ENCODE measurements at places on chromosomes 4 and X. TPM values are rescaled to one million over a fixed set of nuclear protein-coding genes. Genes with fewer than 3 reads are reported as not detected.
A peak's percentile ranks its signal among the peaks of the same experiment; 100 is the strongest.

- peak; percentile 14 for DNase-seq
Measured at GRCh38 chr4:77777135-77777807, 41.9 kb downstream of the CNOT6L start.

DNA sequence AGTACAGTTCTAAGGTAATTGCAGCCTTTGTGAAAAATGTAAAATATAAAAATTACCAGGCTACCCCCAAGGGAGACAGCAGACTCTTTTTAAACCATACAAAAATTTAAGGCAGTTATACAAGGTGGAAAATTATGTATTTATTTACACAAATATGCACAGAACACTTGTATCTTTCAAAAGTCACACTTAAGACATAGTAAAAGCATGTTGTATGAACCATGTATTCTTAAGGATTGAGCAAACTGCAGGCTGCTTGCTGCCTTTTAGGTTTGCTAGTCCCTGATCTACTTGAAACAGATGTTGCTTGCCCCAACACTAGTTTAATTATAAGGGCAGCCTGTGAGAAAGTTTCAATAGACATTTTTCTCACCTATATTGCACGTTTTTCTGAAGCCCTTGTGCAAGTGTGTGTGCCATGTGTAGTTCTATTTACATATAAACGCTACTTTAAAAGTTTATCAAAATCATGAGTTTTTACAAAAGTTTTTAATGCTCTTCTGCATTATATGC lies 72.8 kb downstream of the PRSS12 start:
- DNase-seq: no peak

CCDC158 gene
- total RNA-seq: not detected

CTAG1B gene
- total RNA-seq: not detected

DNA sequence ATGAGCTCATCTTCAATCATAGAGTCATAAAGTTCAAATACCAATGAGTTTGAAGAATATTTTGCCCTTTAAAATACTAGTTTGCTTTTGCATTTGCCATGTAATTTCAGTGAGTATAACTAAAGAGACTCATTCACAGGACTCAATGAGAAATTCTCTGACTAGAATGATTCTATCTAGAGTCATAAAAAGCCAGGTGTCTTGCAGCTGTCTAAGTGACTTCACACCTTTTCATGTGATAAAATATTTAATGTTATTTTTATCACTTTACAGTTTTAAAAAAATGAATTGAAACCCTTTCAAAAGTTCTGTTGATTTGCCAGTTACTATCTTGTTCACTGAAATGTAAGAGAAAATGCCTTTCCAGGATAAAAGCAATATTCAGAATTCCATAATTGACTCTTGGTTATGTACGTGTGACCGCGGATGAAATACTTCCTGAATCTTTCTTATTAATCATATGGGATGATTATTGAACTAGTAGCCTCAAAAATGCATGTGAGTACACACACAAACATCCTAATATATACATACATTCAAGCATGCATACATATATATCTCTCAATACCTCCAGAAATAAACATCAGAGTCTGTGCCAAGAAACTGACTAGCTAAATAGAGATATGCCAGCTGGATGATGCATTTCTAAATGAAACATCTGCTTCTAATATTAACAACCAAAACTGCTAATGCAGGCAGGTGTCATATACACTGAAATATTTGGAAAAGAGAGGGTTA lies 87.0 kb downstream of the GABRB1 start:
- DNase-seq: no peak

DNA sequence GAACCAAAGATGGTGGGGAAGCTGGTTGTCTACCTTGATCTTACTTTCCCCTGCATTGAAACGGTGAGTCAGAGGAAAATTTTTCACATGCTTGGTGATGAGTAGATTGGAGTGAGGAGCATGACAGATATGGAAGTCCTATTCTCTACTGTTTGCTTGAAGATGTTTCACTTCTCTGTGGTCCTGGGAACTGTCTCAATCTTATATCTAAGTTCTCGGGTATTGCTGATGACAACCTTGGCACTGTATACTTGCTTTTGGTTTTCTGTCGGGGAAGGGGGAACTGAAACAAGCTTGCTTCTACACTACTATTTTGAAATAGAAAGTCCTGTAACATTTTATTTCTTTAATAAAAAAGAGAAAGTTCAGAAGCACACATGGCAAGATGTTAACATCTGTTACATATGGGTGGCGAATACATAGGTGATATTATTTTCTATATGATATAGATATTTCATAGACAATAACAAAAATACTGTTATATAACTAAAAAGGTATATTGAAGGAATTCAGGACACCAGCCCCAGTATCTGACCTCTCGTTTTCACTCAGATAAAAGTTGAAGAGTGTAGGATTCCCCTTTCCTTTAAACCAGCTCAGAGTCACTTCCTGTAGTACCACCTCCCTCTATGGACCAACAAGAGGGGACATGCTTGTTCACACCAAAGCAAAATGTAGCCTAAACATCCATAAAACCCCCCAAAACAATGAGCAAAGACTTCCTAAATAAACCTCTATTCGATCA lies 88.8 kb downstream of the FMR1NB start:
- DNase-seq: no peak

BTC gene
- 1.1 TPM for total RNA-seq

- DNase-seq: no peak
Measured at GRCh38 chrX:42090395-42090794, 167.0 kb upstream of the CASK start.

GRCh38 chr4:108881190-108881589 lies 118.3 kb upstream of the ETNPPL start:
- DNase-seq: peak; percentile 34

- peak; percentile 9 for DNase-seq
Measured at GRCh38 chrX:136250191-136251040, 784 bp downstream of the MAP7D3 start.

SMIM10 gene
- 7.6 TPM for total RNA-seq

DNA sequence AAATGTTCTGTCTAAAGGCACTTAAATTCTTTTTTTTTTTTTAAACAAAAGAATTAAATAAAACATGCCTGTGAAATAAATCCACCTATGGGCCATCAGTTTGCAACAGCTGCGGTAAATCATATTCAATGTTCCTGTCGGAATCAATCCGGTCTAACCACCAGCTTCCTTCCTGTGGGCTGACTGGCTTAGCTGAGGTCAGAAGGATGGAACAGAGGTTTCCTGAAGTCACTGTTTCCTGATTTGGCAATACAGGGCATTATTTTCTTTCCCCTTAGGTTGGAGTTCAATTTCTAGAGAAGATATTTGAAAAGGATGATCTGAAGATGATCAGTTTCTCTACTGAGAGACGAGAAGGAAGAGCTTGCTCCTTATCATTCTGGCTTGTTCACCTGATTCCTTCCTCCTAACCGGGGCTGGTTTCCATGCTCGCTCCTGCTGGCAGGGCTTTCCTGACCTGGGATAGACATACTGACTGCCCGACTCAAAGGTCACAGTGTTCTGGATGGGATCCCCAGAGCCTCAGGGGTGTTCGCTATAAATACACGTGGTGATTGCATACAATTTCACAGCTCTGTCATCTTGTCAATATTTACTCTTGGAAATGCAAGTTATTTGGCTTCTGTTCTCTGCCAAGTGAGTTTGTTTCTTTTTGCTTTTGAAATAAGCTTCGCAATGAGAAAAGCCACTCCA lies 21.7 kb downstream of the PDLIM3 start:
- no peak for DNase-seq

- no peak for DNase-seq
Measured at GRCh38 chr4:162510115-162510514, 346.3 kb upstream of the FSTL5 start.

DNA sequence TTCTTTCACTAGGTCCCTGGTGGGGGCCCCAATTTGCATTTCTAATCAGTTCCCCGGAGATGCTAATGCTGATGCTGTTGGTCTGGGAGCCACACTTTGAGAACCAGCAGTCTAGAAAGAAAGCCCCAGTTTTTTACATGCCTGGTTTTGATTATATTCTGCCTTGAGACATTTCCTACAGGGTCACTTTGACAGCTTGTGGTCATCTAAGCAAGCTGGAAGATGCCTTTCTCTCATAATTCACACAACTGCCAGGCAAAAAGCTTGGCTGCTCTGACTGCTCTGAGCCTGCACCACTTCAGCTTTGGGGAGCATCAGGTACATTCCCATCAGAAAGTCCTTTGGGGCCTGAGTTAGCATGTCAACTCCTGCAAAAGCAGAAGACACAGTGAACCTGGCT lies 5.9 kb upstream of the PLAC1 start:
- DNase-seq: no peak

Measured in H4 (cell line).